Cardiac septum (tissue), 1 donor: ENCODE measurements at places on chromosomes 2 and 18. TPM values are rescaled to one million over a fixed set of nuclear protein-coding genes. Genes with fewer than 3 reads are reported as not detected.

DNA sequence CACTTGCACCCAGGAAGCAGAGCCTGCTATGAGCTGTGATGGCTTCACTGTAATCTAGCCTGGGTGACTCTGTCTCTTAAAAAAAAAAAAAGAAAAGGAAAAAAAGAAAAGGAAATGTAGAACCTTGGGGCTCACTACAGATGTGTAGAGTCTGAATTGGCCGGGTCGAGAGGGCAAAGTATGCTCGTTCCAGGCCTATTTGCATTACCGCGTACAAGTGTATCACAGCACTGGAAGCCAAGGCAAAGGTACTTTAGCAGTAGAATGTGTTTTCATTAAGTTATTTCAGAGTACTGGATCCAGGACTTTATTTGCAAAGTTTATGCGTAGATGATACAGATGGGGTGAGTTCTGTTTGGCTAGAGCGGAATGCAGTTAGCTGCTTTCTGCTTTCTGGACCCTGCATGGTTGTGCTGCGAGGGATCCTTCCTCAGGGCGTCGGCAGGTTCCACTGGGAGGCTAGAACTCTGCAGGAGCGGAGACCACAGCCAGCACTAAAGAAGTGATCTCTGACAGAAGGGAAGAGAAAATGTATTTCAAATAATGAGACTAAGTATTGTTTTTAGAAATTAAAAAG, 51.8 kb downstream of the LDLRAD4 start:
- DNase-seq, result no peak

DNA sequence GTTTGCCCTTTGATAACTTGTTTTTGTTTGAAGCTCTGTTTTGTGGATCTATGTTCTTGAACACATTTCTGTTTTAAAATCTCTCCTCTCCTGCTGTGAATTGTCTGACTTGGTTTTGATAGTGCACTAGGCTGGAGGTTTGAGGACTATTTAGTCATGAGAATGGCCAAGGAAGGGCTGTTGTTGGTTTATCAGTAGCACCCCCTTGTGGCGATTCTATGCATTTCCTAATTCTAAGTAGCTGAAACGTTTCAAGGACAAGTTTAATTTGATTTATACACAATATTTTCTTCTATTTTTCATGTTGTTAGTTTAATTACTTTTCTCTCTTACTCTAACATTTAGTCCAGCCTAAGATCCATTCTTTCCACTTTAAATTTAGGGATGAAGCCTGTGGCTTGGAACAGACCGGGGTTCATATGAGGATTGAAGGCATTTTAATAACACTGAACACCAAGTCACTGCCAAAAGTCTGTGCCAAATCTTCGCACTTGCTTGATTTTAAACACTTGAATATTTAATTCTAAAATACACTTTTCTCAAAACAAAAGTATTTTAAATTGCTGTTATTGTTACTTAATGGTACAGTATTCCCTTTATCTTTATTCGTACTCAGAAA, 166.0 kb downstream of the SOCS6 start:
- no peak for DNase-seq

DNA sequence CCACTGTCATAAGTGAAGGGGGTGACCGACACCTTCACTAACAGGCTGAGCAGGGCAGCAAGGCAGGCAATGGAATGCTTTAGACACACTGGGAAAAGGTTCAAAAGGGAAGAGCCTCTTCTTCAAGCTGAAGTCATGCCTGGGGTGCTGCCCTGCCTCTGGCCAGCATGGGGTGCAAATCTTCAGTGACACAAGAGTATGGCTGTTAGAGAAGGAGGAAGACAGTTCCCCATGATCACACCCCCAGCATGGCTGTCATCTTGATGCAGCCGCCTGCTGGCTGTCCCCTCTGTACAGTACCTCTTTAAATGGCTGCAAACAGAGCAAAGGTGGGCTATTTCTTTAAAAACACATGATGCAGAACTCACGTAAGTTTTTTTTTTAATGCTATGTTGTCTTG, 71.9 kb downstream of the INPP4A start:
- DNase-seq, result no peak

DNA sequence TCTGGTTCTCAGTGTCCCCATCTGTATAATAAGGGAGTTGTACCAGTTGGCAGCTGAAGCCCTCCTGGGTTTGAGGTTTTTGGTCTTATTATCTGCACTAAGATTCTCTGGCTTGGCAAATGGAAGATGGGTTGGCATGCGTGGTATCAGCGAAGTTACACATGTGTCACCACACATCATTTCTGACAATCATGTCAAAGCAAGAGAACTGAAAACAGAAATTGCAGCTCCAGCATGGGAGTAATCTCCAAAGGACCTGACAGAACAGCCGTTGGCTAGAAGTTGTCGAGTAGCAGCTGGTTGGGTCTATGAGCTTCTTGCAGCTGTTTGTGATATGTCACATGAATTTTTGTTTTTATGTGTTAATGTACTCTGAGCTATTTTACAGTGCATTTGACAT, 317.4 kb downstream of the SLC4A3 start:
- no peak for DNase-seq

DNA sequence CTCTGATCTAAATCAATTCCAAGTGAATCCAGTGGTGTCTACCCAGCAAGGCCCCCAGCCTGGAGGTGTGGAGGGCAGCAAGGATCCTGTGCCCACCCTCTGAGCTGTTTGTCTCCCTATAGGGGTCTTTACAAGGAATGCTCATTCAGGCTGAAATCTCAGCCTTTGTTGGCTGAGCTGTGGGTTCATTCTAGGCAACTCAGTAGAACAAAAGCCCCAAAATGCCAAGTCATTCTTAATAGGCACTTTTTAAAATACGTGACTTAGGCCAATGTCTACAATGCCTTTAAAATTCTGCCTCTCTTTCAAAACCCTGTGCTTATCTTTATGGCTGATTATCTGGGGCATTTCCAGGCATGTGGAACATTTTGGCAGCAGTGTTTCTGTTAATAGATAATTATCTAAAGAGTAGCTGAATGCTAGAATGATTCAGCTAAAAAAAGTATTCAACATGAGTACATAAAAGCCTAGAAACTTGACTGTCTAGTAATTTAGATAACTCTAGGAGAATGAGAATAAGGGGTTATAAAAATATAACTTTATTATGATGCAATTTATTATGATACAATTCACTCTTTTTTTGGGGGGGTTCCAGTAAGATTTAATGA, 7.4 kb downstream of the UGT1A6 start:
- no peak for DNase-seq

GRCh38 chr2:26584656-26585055, 56.5 kb downstream of the CIB4 start:
- peak; percentile 46 for DNase-seq

- no peak for DNase-seq
Measured at GRCh38 chr2:208546860-208547650, 140.5 kb downstream of the PTH2R start.

DNA sequence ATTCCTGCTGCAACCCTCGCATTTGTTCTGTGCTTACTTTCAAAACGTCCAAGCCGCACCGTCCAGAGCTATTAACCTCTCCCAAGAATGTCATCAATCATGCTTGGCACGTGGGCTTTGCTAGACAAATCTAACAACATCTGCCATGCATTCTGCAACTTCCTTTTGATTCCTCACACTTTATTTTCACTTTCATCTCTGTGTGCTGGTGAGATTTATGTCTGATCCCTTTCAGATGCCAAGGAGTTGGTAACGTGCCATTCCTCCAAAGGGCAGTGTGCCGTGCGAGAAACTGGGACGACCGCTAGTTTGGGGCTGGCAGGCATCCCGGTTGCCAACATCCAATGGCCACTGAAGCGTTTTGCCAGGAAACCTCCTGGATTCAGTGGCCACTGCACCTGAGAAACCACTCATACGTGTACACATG, 230.0 kb upstream of the PARD3B start:
- no peak for DNase-seq

DNA sequence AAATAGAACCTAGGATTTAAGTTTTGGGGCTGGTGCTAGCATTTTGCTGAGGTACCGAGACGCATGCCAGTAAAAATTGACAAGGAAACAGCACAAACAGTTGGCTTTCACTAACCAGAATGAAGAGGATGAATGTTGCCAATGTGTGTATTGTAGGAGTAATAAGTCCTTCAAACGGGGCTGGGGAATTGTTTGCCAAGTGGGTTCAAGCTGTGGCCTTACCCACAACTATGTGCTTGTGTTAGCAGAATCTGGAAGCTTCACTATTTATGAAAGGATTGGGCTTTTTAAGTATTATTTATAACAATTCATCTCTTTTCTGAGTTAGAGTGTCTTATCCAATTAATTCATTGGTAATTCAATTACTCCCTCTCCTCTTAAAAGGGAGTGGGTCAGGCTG, 15.0 kb upstream of the KIF5C start:
- no peak for DNase-seq

DNA sequence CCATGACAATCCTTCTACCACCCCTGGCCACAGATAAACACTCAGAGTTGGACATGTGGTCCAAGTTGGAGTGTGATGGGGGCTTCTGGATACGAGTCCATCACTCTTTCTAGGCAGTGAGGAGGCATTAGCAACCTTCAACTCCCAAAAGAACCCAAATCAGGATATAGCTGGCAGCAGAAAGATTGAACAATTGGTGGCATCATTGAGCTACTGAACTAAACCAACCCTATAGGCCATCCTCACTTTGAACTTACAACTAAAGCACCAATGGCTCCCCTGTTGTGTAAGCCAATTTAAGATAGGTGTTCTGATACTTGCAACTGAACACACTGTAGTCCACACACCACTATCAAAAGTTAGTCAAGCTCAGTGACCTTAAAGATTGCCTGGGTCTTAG, 24.0 kb upstream of the MARCO start:
- DNase-seq, result no peak

DNA sequence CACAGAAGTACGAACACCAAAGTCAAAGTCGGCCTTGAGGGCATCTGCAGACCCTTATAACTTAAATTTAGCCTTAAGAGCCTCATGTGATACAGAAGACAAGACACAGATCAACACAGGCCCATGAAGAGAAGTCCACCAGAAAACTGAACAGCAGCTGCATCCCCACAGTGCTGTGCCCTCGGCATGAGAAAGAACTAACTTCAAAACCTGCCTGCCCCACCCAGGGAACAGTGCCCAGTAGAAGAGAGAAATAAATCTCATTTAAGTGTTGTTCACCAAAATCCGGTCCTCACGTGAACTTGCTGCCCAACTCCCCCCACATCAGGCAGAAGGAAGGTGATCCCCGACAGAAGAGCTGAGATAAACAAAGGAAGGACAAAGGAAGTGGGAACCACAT, 73.7 kb downstream of the PXDN start:
- peak; percentile 68 for DNase-seq

DNA sequence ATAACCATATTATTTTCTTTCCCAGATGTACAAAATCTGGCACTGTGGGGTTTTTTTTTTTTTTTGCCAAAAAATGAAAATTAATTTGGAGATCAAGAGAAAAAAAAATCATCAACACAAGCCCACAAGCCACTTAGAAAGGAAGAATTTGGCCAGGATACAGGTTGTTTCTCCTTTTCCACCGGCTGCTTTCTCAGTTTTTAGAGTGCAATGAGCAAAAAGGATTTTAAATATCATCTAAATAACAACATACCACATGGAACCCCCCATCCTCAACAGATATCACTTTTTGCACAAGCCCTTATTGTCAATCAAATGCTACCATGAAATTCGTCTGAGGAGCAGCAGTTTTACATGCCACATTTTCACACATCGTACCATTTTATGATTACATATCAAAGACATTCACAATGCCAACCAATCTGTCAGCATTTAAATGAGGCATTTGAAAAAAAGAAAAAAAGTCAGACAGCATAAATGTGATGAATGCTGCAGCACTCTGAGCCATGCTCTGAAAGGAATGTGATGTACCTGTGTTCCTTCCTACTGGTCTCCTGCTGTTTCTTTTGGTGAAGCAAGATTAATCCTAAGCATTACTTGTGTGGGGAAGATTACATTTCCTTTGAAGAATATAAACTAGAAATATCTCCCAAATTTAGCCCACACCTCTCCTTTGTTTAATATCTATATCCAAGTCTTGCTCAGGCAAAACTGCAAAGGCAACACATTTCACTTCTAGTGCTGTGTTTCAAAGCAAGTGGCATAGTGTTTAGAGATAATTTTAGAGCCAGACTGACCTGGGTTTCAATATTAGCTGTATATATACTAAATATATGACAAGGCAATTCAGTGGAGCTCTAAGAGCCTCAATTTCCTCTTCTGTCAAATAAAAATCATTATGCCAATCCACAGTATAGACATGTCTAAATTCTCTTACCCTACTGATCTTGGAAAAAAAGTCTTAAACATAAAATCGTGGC, 391.3 kb downstream of the CMPK2 start:
- DNase-seq, result no peak

DNA sequence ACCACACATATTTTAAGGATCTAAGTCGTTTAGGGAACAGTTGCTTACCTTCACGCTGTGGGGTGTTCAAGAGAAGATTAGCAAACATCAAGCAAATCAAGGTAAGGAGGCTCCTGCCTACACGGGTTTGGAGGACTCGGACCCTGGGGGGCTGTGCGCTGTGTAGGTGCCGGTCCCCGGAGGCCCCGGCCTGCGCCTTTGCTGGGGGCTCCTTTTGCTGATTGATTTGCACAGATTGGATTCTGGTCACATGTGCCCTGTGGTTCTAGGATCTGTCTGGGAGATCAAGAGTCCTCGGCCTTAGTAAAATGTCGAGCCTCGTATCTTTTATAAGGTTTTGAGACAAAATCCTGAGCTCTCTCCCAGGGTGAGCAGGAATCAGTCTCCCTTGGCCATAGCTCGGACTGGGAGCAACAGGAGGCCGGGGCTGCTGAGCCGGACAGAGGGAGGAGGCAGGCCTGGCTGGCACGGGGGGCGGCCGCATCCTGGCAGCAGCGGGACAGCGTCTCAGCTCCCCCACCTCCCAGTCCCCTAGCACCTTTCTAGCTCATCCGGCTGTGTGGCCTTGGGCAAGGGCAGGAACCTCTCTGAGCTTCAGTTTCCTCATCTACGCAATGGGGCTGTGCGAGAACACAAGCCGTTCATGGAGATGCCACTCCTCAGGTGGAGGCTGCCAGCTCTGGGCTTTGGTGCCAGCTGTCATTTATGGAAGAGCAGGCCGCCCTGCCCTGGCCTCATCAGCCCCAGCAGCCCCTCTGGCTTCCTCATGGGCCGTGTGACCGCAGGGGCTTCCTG, 147.2 kb downstream of the MBP start:
- no peak for DNase-seq

DNA sequence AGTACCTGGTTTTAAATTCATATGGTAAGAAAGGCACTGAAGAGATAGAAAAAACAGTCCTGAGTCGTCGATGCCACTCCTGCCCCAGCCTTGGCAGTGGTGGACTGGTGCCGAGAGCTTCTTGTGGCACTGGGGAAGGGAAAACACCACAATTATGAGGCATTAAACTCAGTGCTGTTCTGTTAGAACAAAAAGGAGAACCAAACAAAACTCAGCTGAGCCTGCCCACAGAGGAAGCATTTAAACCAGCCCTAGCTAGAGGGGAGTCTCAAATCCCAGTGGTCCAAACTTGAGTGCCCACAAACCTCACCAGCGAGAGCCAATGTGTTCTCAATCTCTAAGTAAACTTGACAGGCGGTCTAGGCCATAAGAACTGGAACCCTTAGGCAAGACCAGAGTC, 1254.5 kb upstream of the FAM98A start:
- no peak for DNase-seq

- no peak for DNase-seq
Measured at GRCh38 chr18:78994000-78994399, 14.4 kb downstream of the SALL3 start.

Gene ALPI
- not detected for total RNA-seq

Gene TBC1D8
- total RNA-seq, result 52.3 TPM

Gene GULP1
- 5.1 TPM for total RNA-seq

Gene TCF7L1
- 6.0 TPM for total RNA-seq
